Posterior cingulate gyrus (tissue), 11 donors: ENCODE measurements at places on chromosomes 1 and 21.

DNA sequence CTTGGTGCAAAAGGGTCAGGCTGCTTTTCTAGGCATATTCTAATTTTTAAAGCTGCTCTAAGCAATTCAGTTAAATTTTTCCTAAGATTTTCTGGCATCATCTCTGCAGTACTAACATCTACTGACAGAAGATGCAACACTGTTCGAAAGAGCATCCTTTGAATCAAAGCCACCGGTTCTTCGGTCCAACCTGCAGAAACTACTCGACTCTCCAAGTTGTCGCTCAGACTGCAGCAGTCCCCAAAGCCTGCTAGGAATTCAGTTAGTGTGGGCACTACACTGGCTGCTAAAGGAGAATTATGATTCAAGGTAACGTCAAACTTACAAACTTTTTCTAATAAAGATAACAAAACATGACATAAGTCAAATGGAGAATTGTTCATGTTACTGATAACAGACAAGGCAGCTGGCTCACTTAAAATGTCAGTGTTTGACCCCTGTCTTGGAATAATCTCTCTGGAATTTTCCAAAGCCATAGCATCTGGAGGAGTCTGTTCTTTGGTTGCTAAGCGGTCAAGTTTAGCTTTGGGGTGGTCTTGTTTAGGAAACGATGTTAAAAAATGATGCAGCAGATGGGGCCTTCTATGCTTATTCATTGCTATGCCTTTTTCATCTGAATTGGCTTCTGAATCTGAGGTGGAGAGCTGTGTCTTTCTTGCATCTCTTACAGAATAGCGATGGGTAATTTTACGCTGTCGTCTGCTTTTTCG, 56.9 kb downstream of the LYST start:
- no peak for DNase-seq

DNA sequence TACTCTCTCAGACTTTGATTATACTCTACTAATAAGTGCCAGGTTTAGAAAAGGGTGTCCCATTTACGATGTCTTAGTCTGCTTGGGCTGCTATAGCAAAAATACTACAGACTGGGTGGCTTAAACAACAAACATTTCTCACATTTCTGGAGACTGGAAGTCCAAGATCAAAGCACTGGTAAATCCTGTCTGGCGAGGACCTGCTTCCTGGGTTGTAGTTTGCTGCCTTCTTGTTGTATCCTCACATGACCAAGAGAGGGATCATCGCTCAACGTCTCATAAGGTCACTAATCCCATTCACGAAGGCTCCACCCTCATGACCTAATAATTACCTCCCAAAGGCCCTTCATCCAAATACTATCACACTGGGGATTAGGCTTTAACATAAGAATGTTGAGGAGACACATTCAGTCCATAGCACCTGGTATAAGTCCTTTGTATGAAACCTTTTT, 12.0 kb downstream of the PRDX6 start:
- no peak for DNase-seq

- no peak for DNase-seq
Observed at GRCh38 chr1:66298464-66298863, 235.5 kb upstream of the SGIP1 start.

- no peak for DNase-seq
Observed at GRCh38 chr1:33872683-33873082, 8.8 kb downstream of the HMGB4 start.
